A673 (cell line): ENCODE measurements at places on chromosomes 16 and 17. TPM values are rescaled to one million over a fixed set of nuclear protein-coding genes. Genes with fewer than 3 reads are reported as not detected.

SLFN14 gene
- total RNA-seq: not detected in 2 replicates

- no peak for DNase-seq
These were observed 5.9 kb downstream of the TRPV1 start for GRCh38 chr17:3603119-3603869.

- no peak for DNase-seq
These were observed 56.2 kb downstream of the SNX11 start for GRCh38 chr17:48163809-48164208.

DNA sequence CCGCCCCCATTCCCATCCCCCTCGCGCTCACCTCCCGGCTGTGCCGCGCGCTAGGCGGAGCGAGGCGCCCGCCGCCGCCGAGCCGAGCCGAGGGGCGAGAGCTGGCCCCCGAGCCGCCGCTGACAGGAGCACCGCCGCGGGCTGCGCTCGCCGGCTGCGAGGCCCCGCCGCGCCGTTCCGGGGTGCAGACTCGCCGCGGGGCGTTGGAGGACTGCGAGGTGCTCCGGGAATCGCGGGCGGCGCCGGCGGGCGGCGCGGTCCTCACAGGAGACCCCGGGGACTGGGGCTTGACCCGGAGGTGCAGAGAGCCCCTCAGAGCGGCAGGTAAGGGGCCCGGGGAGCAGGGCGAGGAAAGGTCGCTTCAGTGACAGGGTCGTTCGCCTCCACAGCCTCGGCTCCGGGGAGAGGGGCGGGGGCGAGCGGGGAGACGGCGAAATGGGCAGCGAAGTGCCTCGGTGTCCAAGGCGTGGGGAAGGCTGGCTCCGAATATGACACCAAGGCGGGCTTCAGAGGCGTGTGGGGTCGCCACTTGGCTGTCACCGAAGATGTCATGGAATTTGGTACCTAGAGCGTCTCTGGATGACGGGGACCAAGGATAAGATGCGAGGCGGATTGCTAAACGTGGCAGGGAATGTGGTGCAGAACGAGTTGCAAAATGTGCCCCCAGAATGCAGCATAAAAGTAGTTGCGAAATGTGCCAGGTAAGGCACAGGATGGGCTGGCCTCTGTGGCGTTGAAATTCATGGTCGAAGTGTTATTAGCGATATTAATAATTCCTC, 580 bp downstream of the TANC2 start:
- DNase-seq: peak; percentile 15

CD19 gene
- total RNA-seq: not detected in 2 replicates

GRCh38 chr17:64040206-64040605, 19.8 kb upstream of the ICAM2 start:
- DNase-seq: no peak

- no peak for DNase-seq
These were observed 6.2 kb upstream of the MYOCD start for GRCh38 chr17:12659500-12659899.

GRCh38 chr16:3873482-3874173, 6.9 kb downstream of the CREBBP start:
- no peak for DNase-seq

ZNF652 gene
- 32.1 and 41.5 TPM in 2 replicates for total RNA-seq
